ENCODE measurements at places on chromosomes 12 and 14. TPM values are rescaled to one million over a fixed set of nuclear protein-coding genes. Genes with fewer than 3 reads are reported as not detected.

Gene KLRF1
- total RNA-seq = not detected

Gene TXNDC16
- 16.4 TPM for total RNA-seq

Gene LPAR5
- 1.1 TPM for total RNA-seq

Gene APOLD1
- 8.9 TPM for total RNA-seq

Gene TMPRSS12
- not detected for total RNA-seq

Gene CCDC38
- total RNA-seq = not detected

Gene AKAP6
- total RNA-seq = 6.5 TPM

Gene RNASE3
- total RNA-seq = not detected

Gene CTDSP2
- total RNA-seq = 100 TPM

Gene LRRC10
- total RNA-seq = not detected

Gene RASSF9
- 3.1 TPM for total RNA-seq

Gene BEGAIN
- 1.8 TPM for total RNA-seq

DNA sequence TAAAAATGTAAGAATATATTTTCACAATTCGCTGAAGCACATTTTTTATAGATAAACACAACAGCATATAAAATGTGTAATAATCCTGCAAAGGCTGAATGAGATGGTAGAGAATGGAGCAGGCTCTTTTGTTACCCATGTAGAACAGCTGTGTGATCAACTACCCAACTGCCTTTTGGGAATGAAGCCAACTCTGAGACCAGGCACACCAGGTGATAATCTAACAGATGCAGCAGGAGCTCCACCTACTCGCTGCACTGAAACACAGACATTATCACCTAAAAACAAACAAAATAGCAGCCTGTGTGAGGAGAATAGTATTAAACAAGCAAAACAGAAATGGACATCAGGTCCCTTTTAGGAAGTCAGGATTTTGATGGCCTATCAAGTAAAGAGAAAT, 183.3 kb downstream of the CCDC59 start:
- DNase-seq = no peak

- DNase-seq = no peak
These were observed 13.7 kb downstream of the ATXN7L3B start for GRCh38 chr12:74551291-74551690.

GRCh38 chr14:34649344-34649743, 19.4 kb upstream of the SNX6 start:
- no peak for DNase-seq

GRCh38 chr12:90280564-90281058, 572.0 kb upstream of the ATP2B1 start:
- DNase-seq = no peak

DNA sequence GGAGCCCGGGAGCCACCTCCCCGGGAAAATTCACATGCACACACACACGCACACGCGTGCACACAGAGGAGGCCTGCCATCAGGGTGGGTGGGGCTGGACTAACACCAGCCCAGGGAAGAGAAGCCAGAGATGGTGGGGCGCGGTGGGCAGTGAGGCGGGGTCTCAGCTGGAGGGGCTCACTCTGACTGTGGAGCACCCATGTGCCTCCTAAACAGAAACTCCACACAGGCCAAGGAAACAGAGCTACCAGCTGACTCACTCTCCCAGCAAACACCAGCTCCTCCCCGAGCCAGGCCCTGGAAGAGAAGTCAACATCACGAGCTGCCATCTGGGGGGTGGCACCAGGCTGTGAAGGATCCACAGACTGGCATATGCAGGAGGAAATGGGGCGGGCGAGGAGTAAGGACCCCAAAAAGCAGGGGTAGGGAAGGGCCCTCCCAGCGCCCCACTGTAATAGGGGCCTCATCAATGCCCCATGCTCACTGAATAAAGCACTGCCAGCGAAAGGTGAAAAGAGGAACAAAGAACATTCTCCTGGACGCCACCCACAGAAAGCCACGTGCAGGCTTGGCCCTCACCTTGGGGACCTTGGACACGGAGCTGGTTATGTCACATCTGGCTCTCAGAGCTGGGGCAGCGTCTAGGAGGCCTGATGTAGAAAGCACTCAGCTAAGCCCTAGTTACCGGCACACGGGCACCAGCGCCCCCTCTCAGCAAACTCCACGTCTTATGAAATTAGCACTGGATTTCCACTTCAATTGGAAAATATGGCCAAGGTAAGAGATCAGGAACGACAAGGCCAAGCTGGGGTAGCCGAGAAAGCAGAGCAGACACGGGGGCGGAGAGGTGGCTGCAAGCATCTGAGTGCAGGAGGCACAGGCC, 8.4 kb upstream of the INF2 start:
- DNase-seq = peak; percentile 31

DNA sequence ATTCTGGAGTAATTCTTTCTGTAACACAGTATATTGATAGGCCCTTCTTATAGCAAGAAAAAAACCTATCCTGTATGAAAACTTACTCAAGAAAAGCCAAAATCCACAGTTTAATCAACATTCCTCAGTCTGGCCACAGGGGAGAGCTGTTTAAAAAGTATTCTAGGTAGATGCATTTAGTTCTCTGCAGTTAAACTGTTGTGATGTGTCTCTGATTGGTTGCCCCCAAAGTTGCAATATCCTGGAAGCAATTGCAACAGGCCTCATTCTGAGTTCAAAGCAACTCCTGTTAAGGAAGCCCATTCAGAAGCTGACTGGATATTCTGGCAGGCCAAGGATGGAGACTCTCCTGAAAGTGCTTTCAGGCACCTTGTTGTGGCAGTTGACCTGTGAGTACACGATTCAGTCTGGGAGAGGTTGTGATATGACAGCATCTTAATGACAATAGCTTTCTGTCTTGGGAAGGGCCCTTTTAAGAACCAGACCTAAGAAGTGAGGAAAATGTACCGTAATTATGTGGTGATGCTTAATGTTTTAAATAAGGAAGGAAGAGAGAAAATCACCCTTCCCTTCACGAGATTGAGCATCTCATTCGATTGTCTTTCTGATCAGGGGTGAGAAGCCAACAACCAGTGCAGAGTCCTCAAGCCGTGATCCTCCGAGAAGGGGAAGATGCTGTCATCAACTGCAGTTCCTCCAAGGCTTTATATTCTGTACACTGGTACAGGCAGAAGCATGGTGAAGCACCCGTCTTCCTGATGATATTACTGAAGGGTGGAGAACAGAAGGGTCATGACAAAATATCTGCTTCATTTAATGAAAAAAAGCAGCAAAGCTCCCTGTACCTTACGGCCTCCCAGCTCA, 420.7 kb downstream of the DAD1 start:
- no peak for DNase-seq

DNA sequence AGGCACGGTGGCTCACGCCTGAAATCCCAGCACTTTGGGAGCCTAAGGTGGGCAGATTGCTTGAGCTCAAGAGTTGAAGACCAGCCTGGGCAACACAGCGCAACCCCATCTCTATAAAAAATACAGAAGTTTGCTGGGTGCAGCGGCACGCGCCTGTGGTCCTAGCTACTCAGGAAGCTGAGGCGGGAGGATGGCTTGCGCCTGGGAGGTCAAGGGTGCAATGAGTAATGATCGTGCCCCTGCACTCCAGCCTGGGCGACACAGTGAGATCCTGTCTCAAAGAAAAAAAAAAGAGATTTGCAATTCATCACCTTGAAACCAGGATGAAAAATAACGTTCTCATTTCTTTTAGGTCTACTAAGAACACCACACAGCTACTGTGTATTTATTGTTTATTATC, 4.0 kb downstream of the STX2 start:
- DNase-seq = no peak

GRCh38 chr12:5467931-5468330, 36.0 kb downstream of the NTF3 start:
- DNase-seq = no peak

- no peak for DNase-seq
These were observed 478.2 kb downstream of the DIO2 start for GRCh38 chr14:79732911-79733655.

DNA sequence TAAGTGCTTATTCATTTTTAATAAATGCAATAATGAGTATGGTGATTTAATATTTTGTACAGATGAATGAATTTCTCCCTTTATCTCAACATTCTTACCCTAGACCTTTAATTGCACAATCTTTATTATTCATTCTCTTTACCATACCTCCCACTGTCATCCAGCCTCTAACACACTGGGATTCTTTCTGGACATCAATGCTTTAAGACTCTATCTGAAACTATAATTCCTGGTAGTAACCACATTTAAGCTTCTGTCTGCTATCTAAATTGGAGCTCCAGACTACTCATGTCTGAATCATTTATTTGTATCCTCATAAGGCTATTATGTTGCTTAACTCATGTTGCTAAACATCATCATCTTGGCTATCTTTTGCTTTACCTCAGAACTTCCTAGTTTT, 270.2 kb downstream of the ALG10B start:
- no peak for DNase-seq

DNA sequence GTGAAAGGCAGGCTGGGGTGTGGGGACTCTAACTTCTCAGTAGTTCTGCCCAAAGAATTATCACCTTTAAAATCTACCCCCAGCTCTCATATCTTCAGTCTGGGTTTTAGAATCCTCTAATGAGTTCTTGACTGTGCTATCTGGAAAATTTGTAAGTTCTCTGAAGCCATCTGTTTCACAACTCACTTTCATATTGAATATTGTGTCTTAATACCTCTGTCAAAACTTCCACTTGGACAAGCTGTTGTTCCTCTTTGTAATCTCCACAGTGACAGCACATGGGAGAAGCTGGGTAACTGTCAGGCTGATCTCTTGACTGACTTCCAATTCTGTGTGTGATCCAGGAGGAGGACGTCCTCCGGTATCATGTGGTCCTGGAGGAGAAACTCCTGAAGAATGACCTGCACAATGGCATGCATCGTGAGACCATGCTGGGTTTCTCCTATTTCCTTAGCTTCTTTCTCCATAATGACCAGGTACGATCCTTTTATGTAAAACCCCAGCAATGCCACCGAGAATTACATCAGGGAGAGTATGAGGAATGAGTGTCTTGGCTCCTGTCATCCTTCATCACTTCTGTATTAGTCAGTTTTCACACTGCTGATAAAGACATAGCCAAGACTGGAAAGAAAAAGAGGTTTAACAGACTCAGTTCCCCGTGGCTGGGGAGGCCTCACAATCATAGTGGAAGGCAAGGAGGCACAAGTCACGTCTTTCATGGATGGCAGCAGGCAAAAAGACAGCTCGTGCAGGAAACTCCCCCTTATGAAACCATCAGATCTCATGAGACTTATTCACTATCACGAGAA, 111.9 kb downstream of the STAB2 start:
- DNase-seq = no peak

DNA sequence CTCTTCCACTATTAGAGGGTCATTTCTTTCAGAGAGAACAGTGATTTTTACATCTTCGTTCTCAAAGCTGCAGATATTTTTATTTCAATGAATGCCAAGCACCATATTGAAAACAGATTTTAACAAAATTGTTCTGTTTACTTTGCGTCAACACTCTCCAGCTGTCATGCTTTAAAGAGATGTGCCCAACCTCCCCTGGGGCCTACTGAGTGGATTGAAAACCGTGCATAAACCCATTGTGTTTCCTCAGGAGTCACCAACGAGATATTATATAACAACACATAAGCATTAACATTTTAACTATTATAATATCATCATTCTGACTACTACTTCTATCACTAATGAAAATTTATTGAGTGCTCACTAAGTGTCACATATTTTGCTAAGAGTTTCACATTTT, 81.6 kb downstream of the MYF5 start:
- DNase-seq = no peak

GRCh38 chr14:98375566-98375965, 896.4 kb downstream of the BCL11B start:
- no peak for DNase-seq

- no peak for DNase-seq
These were observed 97.1 kb downstream of the DAD1 start for GRCh38 chr14:22491683-22492621.

DNA sequence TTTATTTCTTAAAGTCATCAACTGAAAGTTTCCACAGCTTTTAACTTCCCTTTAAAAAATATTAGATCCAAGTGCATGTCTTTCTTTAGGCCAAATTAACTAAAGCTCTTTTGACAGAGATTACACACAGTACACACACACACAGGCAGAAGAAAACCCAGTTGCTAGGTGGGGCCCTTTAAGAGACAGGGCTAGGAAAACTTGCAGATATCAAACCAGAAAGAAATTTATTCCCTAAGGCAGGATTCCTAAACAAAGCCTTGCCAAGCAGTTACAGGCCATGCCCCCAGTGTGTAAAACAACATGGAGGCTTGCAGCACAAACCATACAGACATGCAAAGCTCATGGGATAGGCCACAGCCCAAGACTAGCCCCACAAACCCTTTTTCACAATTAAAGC, 123.4 kb downstream of the FSCB start:
- DNase-seq = no peak

DNA sequence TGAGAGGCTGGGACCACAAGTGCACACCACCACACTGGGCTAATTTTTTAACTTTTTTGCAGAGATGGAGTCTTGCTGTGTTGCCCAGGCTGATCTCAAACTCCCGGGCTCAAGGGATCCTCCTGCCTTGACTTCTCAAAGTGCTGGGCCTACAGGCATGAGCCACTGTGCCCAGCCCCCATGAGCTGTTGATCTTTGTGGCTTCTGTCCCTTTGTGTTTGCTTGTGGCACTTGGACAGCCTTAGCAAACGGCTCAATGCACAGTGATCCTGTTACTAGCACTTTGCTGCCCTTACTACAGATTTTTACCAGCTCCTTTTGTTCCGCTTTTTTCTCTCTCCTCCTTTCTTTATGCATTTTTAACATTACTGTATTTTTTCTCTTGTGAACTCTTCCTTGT, 25.3 kb upstream of the EVL start:
- DNase-seq = no peak

DNA sequence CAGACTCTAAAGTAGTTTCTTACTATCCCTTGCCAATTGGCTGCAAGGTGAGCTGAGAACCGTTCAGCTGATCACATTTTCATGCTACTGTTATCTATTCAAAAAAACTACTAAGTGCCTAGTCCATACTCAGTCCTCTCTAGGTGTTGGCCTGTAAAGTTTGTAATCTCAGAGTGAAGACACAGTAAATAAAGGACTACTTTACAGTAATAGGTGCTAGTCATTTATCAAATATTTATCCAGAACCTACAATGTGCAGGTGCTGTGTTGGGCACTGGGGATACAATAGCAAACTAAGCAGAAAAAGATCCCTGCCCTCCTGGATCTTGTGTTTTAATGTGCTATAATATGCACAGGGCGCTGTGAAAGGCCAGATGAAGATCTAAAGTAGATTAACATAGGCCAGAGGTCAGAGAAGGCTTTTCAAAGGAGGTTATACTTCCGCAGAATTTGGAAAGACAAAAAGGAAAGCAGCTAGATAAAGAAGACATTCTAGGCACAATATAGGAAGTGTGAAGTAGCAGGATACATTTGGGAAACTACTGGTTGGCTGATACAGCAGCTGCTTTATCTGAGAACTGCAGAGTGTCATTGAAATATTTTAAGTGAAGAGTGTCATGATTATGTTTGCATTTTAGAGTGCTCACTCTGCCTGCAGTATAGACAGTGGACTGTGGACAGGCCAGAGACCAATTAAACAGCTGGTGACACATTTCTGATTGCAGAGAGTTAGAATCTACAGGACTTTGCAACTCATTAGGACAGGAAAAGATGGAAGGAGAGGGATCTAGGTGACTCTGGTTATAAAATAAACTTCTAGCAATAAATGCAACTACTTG, 8.0 kb upstream of the ACTR10 start:
- no peak for DNase-seq

All from ovary (tissue), 10 donors.